ENCODE measurements at places on chromosomes 1 and 21. TPM values are rescaled to one million over a fixed set of nuclear protein-coding genes. Genes with fewer than 3 reads are reported as not detected.

Gene PCP4L1
- 2.0 TPM for total RNA-seq

Gene TAS1R1
- not detected for total RNA-seq

Gene ACTN2
- not detected for total RNA-seq

Gene ZP4
- total RNA-seq: not detected

Gene DCST1
- 0.44 TPM for total RNA-seq

Gene C1orf185
- not detected for total RNA-seq

Gene ANKRD34A
- total RNA-seq: 0.16 TPM

Gene FAM229A
- total RNA-seq: 8.8 TPM

Gene RIIAD1
- not detected for total RNA-seq

Gene CELA3A
- not detected for total RNA-seq

Gene TTC39A
- total RNA-seq: 111 TPM

Gene AADACL3
- total RNA-seq: not detected

Gene PANK4
- 31.3 TPM for total RNA-seq

All from breast epithelium (tissue), 4 donors.